Colonic mucosa (tissue), 4 donors: ENCODE measurements at places on chromosomes 7 and 10.

DNA sequence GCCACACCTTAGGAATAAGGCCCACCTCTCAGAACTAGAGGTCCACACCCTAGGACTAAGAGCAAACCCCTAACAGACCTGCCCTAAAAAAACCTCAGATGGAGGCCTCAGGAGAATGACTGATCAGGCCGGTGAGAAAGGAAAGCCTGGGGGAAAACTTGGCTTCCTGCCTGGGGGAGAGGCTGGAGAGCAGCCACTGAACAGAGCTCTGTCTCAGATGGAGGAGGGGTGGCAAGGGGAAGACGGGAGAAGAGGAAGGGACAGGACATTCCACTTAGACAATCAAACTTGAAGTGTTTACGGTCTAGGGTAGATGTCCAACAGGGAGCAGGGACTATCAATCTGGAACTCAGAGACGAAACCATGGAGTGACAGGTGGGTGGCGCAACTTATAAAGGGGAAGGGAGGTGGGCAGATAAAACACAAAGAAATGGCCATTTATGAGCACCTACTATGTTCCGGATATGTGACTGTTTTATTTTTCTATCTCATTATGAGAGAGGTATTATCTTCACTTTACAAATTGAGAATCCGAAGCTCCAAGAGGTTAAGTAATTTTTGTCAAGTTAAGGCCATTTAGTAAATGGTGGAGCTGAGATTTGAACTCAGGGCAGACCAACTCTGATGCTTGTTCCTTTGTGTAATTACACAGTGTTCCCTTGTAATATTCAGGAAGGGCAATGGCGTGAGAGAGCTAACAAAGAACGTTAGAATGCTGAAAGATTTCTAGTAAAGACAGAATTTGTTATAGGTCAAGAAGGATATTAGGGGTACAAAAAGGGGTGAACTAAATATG lies 82.6 kb downstream of the DNMBP start:
- peak; percentile 86 for DNase-seq

DNA sequence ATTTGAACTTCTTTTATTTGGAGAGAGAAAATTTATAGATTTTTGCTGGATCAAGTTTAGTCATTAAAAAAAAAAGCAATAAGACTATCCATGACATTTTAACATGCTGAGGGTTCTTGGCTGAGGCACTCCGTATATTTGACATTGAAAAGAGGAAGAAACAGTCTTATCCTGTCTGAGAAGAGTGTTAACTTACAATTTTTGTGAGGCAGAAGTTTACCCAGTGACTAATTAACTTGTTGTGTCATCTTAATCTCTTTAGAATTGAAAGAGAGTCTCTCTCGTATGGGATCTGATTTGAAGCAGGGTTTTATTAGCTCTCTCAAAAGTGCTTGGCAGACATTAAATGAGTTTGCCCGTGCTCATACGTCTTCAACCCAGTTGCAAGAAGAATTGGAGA lies 39.3 kb downstream of the SEC23IP start:
- no peak for DNase-seq

DNA sequence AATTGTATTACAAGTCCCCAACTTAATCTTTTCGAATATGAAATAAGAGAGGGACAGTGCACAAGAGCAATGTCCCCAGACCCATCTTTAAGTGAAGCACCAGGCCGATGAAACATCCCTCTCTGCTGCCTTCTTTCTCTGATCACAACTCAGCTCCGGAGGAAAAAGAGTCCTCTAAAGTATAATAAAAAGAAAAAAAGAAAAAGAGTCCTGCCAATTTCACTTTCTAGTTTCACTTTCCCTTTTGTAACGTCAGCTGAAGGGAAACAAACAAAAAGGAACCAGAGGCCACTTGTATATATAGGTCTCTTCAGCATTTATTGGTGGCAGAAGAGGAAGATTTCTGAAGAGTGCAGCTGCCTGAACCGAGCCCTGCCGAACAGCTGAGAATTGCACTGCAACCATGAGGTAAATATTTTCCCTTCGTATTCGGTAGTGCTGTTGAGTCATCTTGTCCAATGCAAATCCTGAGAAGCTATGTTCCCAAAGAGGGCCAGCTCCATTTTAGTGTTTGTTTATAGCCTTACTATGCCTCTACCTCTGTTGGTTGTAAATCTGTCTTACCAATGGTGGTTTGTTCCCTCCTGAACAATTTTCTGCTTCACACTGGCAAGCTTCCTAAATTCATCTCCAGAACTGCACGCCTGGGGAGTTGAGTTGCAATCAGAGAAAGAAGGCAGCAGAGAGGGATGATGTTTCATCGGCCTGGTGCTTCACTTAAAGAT lies at the start of gene IFIT2:
IFIT2 (plus strand) TSS at position 326 of the 725 bp plus-strand sequence; CDS start at position 404, 78 bp downstream.
- peak; percentile 53 for DNase-seq

- no peak for DNase-seq
These were observed 81.1 kb downstream of the JMJD1C start for GRCh38 chr10:63384675-63385074.

DNA sequence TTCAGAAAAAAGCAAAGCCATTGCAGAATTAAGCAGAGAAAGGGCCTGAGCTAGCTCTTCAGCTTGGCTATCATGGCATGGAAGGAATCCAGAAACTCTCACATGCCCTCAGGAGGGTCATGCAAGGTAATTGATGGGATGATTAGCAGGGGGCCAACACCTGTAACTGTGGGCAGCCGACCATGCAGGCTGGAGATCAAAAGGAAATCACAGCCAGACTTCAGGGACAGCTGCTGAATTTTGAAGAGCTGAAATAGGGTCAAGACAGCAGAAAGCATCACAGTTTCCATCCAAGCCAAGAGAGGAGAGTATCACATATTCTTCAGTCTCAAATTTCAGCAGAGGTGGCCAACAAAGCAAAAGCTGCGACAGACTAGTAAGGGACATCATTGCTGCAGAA lies 239.6 kb upstream of the STEAP1 start:
- no peak for DNase-seq

GRCh38 chr7:98054585-98054984 lies 52.1 kb upstream of the LMTK2 start:
- DNase-seq, result no peak

GRCh38 chr7:45652630-45653029 lies 78.5 kb downstream of the ADCY1 start:
- DNase-seq, result no peak

- no peak for DNase-seq
These were observed 756.0 kb downstream of the KCNMA1 start for GRCh38 chr10:76881477-76882220.
